ENCODE measurements at places on chromosomes 13 and 19. TPM values are rescaled to one million over a fixed set of nuclear protein-coding genes. Genes with fewer than 3 reads are reported as not detected.

LSM4 gene
- total RNA-seq = 248 TPM

KLK3 gene
- not detected for total RNA-seq

ZNF529 gene
- 2.5 TPM for total RNA-seq

SLITRK5 gene
- total RNA-seq = 0.58 TPM

ZNF723 gene
- total RNA-seq = not detected

LYPD3 gene
- total RNA-seq = 0.40 TPM

LILRA5 gene
- not detected for total RNA-seq

CPAMD8 gene
- 0.13 TPM for total RNA-seq

ZNF599 gene
- total RNA-seq = 3.2 TPM

KLK15 gene
- total RNA-seq = not detected

ACP5 gene
- total RNA-seq = 0.28 TPM

KLK14 gene
- total RNA-seq = 0.55 TPM

CELF5 gene
- total RNA-seq = 0.52 TPM

FPR2 gene
- not detected for total RNA-seq

GPC5 gene
- not detected for total RNA-seq

FLT1 gene
- total RNA-seq = 0.02 TPM

CEACAM16 gene
- total RNA-seq = not detected

All from A549 treated with Mapracorat at 1 μM for 4 hours (cell line).